GM19239 (cell line): ENCODE measurements at places on chromosomes 3 and 15.

- no peak for DNase-seq
These were observed 19.6 kb upstream of the LEO1 start for GRCh38 chr15:51991141-51991540.

- DNase-seq: no peak
These were observed 31.7 kb downstream of the PLSCR4 start for GRCh38 chr3:146218880-146219866.

DNA sequence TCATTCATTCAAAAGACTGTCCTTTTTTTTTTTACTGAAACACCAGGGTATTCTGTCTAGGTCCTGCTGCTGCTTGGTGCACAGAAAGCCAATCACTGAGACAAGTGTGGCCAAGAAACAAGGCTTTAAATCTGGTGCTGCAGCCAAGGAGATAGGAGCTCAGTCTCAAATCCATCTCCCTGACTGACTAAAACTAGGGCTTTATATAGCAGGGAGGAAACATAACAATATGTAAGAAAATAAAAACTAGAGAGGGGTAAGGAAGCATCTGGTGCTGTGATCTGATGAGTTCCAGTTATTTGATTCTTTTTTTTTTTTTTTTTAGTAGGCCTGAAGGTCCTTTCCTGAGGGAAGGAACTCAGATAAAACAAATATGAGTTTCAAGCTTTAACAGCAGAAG lies 139.8 kb downstream of the ATG7 start:
- no peak for DNase-seq

DNA sequence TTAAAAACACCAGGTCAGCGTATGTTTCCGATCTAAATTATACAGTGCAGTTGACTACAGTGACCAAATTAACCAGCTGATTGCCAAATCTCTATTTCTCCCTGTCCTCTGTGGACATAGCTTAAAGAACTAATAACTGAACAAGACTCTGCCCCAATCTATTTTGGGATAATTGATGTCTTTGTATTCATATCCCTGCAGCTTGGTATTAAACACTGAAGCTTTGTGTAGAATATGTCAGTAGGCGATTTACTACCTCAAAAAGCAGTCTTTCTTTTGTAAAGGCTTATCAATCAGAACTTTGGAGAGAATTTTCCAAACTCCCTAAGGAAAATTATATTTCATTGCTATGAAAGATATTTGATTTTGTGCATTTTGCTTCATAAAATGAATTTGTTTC lies 258.2 kb downstream of the SOX2 start:
- no peak for DNase-seq

GRCh38 chr15:29449136-29449535 lies 179.5 kb upstream of the NSMCE3 start:
- DNase-seq: no peak

DNA sequence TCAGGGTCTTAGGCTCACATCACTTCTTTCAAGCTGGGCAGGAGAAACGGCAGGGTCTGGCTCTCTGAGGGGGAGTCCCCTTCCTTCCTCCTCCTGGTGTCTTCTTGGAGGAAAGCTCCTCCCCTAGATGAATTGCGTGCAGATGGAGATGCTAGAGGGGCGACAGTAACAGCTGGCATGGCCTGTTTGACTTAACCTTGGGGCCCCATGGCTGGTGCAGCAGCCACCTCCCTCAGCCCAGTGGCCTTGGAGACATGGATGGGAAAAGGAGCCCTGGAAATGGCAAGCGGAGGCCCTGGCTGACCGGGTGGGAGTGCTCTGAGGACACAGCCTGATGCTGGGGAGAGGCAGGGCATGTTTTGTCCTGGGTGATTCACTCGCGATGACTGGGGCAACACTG lies 20.2 kb downstream of the PAK6 start:
- no peak for DNase-seq

DNA sequence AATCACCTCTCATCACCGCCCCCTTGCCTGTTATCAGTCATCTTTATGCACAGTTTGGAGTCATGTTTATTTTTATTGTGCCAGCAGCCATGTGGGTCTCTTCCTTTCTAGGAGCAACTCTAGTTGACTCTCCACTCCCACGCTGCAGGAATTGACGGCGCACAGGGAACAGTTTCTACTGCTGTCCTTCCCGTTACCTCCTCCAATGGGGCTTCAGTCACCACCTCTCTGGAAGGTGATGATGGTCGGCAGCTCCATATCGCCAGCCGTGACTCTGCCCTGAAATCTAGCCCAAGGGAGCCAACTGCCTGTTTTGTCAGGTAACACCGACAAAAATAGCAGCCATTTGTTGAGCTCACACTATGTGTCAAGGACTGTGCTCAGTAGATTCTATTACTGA lies 35.6 kb upstream of the FAM107A start:
- no peak for DNase-seq

GRCh38 chr15:55164284-55164683 lies 32.5 kb downstream of the RSL24D1 start:
- no peak for DNase-seq

- no peak for DNase-seq
These were observed 15.4 kb downstream of the UBP1 start for GRCh38 chr3:33424606-33425452.

DNA sequence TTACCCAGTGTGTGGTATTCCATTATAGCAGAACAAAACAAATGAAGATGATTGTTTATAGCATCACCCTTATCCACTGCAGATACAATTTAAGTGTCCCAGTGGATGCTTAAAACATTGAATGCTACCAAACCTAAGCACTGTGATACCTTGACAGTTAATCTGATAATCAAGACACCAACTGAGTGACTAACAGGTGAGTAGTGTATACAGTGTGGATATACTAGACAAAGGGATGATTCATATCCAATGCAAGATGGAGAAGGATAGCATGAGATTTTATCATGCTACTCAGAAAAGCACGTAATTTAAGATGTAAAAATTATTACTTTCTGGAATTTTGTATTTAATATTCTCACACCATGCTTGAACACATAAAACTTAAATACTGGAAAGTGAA lies 1449.0 kb downstream of the OTOL1 start:
- DNase-seq: no peak

- DNase-seq: no peak
These were observed 12.8 kb downstream of the MYZAP start for GRCh38 chr15:57604507-57604906.

DNA sequence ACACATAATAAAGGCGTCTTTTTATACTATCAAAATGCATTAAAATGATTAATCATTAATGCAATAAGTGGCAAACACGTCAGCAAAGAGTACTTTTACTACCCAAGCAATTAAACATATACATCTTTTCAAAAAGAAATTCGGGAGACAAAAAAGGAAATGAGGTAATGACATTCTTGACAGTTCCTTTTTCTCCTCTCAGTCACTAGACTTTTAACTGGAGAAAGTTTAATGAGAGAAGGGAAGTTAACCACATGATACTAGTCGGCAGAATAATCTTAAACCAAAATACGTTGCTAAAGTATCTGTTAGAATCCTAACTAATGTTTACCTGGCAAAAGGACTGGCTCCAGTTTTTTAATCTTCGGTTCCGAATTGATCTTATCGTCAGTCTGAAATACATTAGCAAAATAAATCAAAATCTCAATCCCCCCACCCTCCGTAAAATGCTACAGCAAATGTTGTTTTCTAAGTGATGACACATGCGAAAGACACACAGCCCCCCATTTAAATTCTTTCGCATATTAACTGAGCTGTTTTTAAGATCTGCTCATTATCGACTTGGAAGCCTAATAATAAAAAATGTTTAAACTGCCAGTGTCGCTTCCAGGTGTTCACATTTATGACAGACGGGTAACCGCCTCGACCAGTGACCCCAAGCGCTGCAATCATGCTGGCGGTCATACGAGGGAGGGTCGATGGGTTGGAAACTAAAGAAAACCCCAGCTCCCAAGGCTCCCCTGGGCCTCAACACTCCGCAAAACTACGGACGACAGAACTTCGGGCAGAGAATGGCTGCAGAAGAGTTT lies 778 bp downstream of the MTMR10 start:
- DNase-seq: no peak

GRCh38 chr3:2261747-2262146 lies 163.1 kb downstream of the CNTN4 start:
- no peak for DNase-seq
